ENCODE measurements at places on chromosomes 5 and 9.

DNA sequence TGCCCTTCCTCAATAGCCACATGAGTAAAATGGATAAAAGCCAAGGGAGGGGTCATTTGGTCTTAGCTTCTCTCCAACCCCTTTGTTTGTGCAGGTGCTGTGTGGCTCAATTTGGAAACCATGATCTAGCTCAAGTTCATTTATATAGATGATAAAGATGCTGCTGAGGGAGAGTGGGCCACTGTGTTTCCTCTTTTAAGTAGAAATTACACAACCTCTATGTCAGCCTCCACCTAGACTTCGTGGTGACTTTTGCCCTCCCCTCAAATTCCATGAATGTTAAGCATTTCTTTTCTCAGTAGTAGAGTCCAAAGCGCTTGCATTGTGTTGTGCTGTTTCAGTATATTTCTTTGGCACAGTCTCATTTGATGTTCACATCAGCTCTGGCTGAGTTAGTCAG lies 241.4 kb downstream of the ARHGAP26 start:
- DNase-seq = no peak

GRCh38 chr9:28234894-28235277 lies 661.6 kb upstream of the C9orf72 start:
- no peak for DNase-seq

- DNase-seq = no peak
These were observed 79.9 kb upstream of the FBXW11 start for GRCh38 chr5:172086194-172086975.

DNA sequence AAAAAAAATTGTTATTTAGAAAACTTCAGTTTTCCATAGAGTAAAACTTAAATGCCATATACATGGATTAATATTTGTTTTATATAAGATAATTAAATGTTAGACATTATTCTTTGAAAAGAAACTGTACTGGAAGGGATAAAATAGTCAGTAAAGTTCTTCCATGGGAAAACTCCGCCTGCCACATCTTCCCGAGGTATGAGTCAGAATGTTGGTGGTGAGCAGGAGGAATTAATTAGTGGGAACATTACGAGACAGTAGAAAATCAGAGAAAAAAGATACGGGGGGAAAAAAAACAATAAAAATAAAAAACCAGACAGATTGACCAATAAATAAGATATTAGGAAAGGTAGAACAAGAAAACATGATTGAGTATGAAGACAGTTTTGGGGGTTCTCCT lies 930.3 kb upstream of the C9orf72 start:
- DNase-seq = no peak

DNA sequence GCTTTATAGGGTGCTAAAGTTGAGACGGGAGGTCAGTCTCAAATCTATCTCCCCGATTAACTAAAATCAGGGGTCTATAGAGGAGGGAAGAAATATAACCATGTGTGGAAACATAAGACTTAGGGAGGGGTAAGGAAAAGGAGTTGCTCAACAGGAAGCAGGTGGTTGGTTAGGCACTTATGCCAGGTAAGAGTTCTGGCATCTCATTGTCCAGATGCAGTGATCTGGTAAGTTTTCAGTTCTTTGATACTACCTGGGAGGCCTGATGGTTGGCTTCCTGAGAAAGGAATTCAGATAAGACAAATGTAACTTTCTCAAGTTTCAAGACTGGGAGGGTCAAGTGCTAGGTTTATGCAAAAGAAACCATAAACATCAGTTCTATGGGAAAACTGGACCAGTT lies 47.7 kb downstream of the CERT1 start:
- no peak for DNase-seq

DNA sequence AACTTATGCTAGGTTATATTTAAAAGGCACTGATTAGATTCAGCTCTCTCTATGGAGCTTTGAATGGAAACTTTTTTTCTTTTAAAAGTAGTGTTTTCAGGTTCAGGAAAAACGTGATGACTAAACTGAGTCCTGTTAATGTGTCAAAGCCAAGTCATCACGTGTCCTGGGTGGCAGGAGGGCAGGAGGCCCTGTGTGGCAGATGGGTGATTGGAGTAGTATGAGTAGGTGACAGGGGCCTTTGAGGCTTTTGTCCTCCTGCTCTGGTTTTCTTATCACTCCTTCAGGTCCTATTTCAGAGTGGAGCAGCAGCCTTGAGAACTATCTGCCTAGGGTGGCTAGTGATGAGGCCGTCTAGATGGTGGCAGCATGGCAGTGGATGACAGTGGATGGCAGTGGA lies 17.7 kb upstream of the CARTPT start:
- DNase-seq = no peak

DNA sequence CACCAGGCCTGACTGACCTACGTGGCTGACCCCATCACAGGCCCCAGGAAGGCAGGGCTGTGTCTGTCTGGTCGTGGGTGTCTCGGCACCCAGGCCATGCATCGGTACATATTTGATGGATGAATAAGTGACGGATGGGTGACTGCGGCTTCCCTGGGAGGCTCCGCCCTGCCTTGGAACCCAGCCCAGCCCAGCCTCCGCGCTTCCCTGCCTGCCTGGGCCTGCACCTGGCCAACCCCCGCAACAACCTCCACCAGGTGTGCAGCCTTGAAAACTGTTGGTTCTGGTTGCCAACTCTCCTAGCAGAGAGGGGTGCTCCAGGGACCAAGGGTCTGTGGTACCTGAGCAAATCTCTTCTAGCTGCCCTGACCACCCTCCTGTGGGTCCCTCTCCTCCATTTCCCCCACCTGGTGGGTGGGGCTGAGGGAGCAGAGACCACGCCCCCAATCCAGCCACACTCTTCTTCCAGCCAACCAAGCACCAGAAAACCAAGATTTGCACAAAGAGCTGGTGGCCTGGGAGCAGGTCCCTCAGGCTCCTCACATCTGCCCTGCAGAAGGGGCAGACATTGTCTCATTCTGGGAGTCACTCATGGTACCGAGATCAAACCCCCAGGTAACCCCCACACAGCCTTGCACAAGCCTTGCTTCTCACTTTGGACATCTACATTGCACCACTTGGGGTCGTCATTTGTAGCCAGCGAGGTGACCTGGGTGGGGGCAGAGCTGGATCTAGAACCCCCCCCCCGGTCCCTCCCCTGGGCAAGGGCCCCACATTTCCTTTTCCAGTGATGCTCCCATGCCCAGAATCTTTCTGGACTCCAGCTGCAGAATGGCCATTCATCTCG lies 100.6 kb upstream of the IER5L start:
- DNase-seq = no peak

- DNase-seq = no peak
These were observed 21.4 kb upstream of the AGXT2 start for GRCh38 chr5:35069188-35069587.

- no peak for DNase-seq
These were observed 367.6 kb downstream of the GLIS3 start for GRCh38 chr9:3931996-3932906.

- DNase-seq = no peak
These were observed 195.2 kb downstream of the TAF11L14 start for GRCh38 chr5:17829456-17829855.

- DNase-seq = no peak
These were observed 108.9 kb downstream of the F2RL2 start for GRCh38 chr5:76514292-76514691.

DNA sequence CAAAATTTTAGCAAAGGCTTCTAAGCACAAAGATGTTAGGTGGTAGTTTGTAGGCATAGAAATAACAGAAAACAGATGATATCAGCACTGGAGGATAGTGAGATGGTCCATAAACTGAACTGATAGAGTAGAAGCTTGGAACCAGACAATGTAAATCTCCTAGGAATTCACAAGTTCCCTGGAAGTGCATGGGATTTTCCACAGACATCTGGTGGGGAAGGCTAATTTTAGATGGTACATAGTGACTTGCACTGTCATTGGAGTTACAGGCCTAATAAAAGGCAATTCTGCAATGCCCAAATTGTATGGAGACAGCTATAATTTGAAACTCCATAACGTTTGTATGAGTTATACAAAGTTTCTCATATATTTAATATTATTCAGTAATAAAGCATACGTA lies 653.0 kb upstream of the MEF2C start:
- no peak for DNase-seq

DNA sequence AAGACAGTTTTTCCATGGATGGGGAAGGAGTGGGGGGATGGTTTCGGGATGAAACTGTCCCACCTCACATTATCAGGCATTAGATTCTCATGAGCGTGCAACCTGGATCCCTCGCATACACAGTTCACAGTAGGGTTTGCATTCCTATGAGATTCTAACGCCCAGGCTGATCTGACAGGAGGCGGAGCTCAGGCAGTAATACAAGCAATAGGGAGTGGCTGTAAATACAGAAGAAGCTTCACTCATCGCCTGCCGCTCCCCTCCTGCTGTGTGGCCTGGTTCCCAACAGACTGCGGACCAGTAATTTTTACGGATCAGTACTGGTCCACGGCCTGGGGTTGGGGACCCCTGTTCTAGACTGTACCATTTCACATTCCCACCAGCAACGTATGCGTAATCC lies 68.3 kb upstream of the OTULINL start:
- DNase-seq = no peak

All from stimulated activated CD4-positive, alpha-beta T cell treated with anti-CD3 and anti-CD28 coated beads, TNF-alpha, amount 100 ng/mL, for 1 hour (primary cell).